Activated T-helper 9 cell treated with anti-CD3 and anti-CD28 coated beads, Interleukin-2, amount 50 U/mL, for 16 hours (primary cell): ENCODE measurements at places on chromosomes 3 and 15.

- no peak for DNase-seq
Observed at GRCh38 chr15:85559530-85559929, 179.1 kb downstream of the AKAP13 start.

GRCh38 chr3:194483850-194484249 is 3.0 kb downstream of the ATP13A3 start:
- DNase-seq: no peak

GRCh38 chr3:126390201-126390600 is 4.5 kb upstream of the CFAP100 start:
- no peak for DNase-seq

- DNase-seq: no peak
Observed at GRCh38 chr3:171021377-171021776, 5.1 kb downstream of the SLC2A2 start.

- DNase-seq: no peak
Observed at GRCh38 chr3:134911586-134912548, 116.8 kb downstream of the EPHB1 start.

- DNase-seq: no peak
Observed at GRCh38 chr3:37730383-37730782, 131.3 kb upstream of the CTDSPL start.
